Cardiac septum (tissue), 1 donor: ENCODE measurements at places on chromosomes 5 and 9.
A peak's percentile ranks its signal among the peaks of the same experiment; 100 is the strongest.

DNA sequence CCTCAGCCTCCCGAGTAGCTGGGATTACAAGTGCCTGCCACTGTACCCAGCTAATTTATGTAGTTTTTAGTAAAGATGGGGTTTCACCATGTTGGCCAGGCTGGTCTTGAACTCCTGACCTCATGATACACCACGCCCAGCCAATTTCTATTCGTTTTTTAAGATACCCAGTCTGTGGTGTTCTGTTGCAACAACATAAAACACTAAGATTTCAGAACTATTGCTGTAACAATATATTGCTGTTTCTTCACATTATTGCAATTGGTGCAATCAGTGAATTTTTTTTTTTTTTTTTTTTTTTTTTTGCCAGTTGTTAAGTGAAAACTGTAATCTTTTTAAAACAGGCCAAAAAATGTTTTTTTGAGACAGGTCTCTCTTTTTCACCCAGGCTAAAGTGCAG lies 9.9 kb downstream of the SRP19 start:
- DNase-seq, result no peak

DNA sequence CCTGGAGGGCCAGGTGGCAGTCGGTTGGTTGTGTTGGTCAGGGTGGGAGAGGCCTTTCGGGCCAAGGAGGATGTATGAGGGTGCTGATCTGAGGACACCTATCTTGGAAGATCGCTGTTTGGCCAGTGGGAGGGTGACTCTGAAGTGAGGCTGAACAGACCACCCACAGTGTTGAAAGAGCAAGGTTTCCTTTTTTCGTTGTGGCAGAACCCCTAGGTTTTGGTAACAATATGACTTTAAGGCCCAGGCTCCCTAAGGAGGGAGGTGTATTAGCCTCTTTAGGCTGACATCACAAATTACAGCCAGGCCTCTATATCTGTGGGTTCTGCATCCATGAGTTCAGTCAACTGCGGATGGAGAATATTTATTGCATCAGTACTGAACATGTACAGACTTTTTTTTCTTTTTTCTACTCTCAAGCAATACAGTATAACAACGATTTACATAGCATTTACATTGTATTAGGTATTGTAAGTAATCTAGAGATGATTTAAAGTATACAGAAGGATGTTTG lies 86.1 kb downstream of the ARHGAP26 start:
- no peak for DNase-seq

GRCh38 chr9:101970609-101971008 lies 232.2 kb upstream of the GRIN3A start:
- no peak for DNase-seq

DNA sequence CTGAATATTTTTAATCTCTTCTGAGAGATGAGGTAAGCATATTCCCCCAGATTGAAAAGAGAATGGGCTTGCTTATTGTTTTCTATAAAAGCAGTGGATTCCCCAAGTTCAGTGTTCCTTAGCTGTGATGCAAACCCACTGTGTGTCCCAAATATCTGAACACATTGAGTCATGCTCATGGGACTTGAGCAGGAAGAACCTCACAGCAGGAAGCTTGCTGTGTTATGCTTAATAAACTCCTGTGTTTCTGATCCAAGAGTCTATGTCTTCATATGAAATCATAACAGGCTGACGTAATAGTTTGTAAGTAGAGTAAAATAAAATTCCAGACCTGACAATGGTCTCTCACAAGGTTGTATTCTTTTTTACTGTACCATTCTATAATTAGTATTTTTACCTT lies 24.8 kb upstream of the LOX start:
- DNase-seq, result no peak

DNA sequence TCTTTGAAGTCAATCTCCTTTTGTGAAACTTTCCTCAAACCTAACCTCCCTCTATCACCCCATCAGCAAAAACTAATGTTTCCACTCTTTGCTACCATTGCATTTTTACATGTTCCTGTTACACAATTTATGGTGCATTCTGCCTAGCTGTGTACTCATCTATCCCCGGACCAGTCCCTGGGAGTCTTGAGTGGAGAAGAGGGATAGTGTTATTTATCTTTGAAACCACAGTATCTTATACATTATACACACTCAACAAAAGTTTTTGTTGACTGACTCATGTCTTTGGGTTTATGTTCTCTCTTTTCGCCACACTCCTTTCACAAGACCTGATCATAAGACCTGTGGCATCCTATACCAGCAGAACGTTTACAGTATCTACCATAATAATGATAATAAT lies 26.4 kb downstream of the TNFAIP8 start:
- no peak for DNase-seq

DNA sequence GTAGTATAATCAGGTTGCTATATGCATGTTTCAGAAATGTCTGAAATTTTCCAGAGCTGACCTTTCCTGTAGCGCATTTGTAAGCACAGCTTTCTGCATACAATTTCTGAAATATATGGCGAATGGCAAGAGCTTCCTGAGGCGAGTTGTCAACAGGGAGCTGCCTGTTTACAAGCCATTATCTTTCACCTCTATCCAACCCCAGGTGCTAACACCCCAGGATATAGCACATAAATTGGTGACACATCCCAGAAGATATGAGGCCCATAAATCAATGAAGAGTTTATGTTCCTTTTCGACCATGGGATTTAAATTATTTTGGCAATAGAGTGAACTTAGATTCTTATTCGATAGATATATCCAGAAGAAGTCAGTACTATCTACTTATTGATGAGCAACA lies 379.8 kb downstream of the KDM4C start:
- DNase-seq, result no peak

DNA sequence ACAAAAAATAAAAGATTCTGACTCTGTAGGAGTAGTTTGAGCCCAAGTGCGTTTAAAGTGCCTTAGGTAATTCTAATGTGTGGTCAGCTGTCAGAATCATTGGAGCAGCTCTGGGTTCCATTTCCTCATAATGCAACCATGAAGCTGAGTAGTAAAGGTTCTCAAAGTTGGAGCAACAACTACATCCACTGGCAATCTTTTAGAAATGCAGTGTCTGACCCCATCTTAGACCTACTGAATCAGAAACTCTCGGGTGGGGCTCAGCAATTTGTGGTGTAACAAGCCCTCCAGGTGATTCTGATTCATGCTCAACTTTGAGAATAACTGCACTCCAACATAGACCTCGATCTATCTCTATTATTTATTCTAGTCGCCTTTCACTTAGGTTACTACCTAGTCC lies 7.6 kb upstream of the ALDH1A1 start:
- DNase-seq, result no peak

GRCh38 chr9:28212979-28213378 lies 639.7 kb upstream of the C9orf72 start:
- DNase-seq, result no peak

DNA sequence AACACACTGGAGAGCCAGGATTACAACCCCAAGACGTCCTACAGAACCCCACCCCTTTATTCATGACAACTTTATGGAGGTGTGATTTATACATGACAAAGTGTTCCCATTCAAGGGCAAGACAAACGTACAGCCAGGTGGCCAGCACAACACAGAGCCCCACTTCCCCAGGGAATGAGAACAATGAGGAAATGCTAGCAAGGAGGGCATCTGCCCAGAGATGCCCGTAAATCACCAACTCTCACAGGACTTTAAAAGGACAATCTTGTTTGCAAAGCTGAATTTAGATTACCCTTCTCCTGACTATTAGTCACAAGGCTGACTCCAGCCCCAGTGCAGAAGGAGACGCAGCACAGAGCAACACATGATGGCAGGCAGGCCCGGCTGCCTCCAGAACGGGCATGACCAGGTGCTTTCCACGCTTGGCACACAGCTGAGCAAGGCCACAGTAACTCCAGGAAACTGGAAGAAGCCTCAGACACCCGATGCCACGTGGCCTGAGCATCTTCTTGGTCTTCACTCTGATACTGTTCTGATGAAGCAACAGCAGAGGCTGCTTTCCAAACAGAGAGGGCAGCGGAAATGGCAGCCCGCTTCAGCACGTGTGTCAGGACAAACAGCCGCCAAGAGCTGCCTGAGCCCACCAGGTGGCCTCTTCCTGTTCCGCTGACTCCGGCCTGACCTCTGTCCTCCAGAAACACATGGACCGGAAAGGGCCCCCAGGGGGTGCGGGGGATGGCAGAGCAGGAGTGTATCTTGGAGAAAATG lies 51.4 kb downstream of the ROR2 start:
- DNase-seq, result peak; percentile 72

DNA sequence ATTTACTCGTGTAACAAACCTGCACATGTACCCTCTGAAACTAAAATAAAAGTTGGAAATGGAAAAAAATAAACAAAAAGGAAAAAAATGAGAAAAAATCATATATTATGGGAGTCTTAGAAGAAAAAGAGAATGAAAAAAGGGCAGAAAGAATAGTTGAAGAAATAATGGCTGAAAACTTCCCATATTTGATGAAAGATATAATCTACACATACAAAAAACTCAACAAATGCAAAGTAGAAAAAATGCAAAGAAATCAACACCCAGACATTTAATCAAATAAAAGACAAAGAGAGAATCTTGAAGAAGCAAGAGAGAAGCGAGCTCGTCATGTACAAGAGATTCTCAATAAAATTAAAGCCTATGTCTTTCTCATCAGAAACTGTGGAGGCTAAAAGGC lies 73.8 kb downstream of the SLC25A46 start:
- no peak for DNase-seq

DNA sequence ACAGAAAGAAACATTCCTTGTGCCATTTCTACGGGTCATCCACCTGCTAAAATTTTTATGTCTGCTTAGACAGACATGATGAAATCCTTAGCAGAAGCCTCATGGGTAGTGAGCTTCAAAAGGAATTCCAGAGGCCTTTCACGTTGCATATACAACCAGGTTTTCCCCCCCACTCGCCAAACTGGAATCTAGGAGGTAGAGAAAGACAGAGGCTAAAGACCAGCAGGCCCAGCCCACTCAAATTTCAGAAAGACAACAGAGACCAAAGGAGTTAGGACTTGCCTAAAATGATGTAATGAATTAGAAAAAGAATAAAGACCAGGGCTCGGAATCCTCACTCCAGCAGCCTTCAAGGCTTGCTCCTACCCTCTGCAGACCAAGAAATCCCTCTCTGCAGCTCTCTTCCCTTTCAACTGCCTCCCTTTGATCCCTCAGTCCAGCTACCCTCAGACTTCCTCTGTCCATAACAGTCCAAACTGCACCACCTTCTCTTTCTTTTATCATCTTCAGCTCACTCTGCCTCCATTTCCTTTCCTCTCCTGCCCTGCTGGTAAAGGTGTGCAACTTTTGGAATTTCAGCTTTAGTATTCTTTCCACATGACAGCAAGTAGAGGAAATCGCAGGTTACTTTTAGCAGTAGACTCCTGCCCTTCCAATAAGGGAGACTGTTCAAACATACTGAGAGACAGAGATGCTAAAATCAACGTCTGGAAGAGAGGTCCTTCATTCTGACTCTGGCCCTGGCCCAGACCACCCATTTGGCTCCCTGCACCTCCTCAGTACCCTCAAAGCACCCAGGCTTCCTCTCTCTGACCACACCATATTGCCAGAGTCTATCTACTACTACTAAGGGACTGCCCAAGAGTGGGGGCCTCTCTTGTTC lies 8.9 kb downstream of the B4GALT1 start:
- no peak for DNase-seq

- no peak for DNase-seq
Measured at GRCh38 chr9:33263131-33264002, 1.1 kb downstream of the BAG1 start.

GRCh38 chr9:136202454-136203407 lies 2.2 kb downstream of the LHX3 start:
- DNase-seq, result no peak

DNA sequence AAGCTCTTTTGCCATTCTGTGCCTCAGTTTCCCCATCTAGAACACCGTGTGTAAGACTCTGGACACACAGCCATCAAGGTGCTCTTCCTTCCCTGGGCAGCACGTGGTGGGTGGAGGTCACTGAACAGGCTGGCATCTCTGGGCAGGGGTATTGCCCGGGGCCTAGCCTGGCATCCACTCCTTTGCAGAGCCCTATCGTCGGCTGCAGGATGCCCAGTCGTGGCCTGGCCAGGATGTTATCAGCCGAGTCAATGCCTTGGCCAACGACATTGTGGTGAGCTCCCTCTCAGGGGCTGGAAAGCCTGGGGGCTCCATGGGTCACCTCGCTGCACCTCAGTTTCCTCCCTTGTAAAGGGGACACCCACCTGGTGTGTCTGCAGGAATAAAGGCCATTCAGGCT lies 4.0 kb downstream of the ADGRD2 start:
- DNase-seq, result peak; percentile 54

GRCh38 chr5:37005946-37006540 lies 129.5 kb downstream of the NIPBL start:
- no peak for DNase-seq

DNA sequence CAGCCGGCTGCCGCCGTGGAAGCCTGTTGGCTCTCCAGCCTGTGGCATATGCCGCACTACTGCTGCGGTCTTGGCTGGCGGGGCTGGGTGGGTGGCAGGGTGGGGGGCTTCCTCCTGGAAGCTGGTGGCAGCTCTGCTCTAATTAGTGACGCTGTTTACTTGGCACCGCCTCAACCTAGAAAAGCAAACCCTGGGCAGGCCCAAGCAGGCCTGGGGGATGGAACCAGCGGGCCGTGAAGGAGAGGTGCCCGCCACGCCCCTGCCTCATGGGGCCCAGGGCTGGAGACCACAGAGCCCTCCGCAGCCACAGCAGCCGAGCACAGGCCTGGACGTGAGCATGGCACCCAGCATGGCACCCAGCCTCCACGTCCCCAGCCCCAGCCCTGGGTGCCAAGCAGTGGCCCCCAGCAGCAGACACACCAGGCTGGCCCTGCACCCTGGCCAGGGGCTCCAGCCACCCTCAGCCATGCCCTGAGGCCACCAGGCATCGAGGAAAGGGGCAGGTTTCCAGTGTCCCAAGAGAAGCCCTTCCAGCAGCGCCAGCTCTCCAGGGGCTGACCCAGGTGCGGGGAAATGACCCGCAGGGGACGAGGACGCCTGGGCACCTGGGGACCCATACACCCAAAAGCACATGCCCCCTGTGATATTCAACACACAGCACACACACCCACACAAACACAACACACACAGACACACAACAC lies 5.4 kb upstream of the CCDC187 start:
- no peak for DNase-seq

DNA sequence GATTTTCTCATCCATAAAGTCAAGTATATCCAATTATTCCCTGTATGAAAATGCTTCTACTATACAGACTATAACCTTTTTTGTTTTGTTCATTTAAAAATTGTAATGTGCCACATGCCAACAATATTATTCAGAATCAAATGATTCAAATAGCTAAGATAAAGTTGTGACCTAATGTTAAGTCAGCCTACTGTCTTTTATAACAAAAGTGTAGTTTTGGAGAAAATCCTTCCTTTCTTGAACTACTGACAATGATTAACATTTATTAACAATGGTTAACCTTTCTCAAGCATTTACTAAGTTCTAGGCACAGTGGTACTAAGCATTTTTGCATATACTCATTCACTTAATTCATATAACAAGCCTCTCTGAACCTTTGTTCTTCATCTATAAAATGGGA lies 25.0 kb downstream of the CSF2 start:
- DNase-seq, result no peak
